ENCODE measurements at places on chromosomes 3 and 15.

DNA sequence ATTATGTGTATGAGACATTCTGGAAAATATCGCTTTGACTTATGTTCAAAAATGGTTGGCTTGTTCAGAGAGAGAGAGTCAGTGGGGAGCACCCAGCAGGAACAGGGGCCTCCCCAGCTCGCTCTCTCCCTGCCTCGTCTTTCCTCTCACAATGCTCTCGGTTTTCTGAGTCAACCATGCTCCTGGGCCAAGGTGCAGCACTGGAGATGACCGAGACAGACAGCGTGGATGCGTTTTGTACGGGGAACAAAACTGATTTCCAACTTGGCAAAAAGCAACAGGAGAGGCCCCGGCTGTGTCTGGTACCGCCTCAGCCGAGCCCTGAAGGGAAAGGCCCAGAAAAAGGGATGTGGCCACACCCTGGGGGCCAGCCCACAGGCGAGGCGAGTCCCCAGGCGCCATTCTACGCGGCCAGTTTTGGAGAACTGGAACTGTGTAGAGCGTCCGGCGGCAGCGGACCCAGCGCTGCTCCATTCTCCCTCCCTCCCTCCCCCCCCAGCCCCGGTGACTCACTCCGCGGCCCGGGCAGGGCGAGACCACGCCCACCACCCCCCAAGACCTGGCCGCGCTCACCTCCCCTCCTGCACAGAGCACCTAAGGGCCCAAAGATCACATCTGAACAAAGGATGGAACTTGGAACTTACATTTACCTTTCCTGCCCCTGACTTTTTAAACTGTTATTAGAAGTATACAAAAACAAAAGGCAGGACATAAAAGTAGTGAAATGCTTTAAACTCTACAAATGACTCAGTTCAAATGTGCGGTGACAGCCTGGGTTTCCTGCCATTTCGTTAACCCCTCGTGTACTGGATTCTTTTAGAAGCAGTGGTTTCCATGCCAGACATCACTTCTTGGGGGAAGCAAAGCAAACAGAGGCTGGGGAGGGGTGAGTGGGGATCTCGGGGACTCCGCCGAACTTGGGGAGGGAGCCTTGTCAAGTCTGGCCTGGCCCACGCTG, 12.7 kb downstream of the ATP10A start:
- DNase-seq = peak; percentile 74

GRCh38 chr3:148792516-148792915, 35.1 kb upstream of the CPB1 start:
- no peak for DNase-seq

GRCh38 chr15:88995449-88995848, 82.3 kb upstream of the MFGE8 start:
- no peak for DNase-seq

DNA sequence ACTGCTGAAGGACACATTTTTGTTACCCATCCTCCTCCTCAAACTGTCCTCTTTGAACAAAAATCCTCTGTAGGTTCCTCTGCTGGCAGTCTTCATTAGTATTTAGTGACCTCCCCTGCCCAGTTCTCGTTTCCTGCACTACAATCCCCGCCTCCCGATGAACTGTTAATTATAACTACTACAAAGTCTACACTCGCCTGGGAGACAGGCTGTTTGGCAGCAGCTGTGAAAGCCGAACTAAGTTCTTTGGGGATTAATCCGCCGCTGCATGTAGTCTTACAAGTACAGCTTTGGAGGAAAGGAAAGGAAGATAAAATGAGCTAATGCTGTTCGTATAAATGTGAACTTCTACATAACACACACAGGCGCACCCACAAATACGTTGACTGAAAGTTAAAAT, 160.0 kb upstream of the WNT5A start:
- DNase-seq = no peak

- no peak for DNase-seq
These were observed 203.3 kb downstream of the DTWD1 start for GRCh38 chr15:49823987-49824774.

DNA sequence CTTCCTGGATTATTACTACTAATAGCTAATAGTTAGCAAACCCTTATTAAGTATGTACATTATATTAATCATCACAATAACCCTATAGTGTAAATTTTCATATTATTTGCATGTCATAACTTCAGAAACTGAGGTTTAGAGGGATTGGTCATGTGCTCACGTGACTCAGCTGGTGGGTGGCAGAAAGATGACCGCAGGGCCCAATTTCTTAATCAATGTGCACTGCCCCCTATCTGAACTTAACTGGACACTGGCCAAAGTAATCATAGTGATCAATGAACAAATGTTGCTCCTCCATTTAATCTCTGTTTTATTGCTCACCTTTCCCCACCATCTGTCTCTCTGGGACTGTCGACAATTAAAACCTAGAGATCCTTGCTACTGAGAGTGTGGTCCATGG, 52.2 kb downstream of the PLD1 start:
- no peak for DNase-seq

DNA sequence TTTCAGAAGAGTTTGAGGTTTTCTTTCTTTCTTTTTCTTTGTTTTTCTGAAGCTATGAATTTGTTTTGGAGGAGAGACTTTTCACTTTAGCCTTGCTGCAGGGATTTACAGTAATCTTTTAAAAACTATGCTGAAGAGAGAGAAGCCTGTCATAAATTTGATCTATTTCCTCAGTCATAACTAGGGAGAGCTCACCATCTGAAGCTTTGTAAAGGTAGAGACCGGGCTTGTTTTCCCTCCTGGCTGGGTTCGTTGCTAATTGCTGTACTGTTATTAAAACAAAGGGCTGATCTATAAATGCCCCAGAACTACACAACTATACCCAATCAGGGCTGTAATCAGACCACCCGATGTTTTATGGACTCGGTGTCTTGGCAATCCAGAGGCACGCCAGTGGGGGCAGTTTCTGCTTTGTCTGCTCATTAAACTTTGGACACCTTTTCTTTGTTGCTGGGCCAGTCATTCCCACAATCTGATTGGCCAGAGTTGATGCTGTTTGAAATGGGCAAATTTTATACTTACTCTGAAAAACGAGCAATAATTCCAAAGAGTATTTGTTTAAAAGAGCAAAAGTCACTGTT, 164.3 kb downstream of the CACNA1D start:
- DNase-seq = no peak

GRCh38 chr3:158152186-158152585, 42.3 kb downstream of the RSRC1 start:
- no peak for DNase-seq

DNA sequence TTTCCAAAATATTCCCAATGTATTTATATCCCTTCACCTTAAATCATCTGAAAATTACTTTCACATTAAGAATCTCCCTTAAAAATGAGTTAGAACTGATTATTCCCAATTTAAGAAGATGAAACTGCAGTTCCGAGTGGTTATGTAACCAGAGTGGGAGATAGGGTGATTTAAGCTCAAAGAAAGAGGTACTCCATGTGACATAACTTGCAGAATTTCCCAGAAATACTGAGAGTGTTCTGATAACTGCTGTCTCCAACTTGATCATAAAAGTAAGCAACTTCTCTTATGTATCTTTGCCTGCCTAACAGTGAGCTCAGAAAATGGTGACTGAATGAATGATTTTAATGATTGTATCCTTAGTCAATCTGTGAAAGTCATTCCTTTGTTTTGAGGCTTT, 32.3 kb downstream of the ARRDC4 start:
- DNase-seq = no peak

- no peak for DNase-seq
These were observed 2.5 kb upstream of the EID1 start for GRCh38 chr15:48875241-48875960.

DNA sequence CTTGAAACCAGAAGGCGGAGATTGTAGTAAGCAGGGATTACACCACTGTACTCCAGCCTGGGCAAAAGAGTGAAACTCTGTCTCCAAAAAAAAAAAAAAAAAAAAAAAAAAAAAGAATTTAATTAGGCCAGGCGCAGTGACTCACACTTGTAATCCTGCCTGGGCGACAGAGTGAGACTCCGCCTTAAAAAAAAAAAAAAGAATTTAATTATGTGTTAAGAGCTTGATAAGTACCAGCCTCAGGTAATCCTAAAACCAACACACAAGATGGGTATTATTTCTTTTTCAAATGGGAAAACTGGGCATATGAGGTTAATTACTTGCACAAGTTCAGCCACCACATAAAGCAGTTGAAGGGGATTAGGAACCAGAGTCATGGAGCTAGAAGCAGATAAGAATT, 49.0 kb downstream of the PBRM1 start:
- DNase-seq = peak; percentile 6

- DNase-seq = no peak
These were observed 418.0 kb downstream of the PLCL2 start for GRCh38 chr3:17302774-17303173.

DNA sequence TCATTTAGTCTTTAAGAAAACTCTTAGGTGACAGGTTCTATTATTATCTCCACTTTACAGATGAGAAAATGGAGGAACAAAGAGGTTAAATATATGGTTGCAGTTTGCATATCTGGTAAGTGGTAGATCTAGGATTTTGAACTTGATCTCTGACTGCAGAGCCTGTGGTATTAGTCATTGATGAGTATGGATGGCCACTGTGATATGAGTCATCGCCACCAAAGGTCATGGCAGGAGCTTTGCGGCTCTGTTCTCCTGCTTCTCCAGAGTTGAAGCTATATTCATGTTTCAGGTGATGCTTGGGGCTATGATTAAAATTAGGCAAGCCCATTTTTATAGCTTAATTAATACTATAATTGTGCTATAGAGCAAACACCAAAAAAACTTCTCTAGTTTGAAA, 306.2 kb upstream of the DPPA4 start:
- no peak for DNase-seq

DNA sequence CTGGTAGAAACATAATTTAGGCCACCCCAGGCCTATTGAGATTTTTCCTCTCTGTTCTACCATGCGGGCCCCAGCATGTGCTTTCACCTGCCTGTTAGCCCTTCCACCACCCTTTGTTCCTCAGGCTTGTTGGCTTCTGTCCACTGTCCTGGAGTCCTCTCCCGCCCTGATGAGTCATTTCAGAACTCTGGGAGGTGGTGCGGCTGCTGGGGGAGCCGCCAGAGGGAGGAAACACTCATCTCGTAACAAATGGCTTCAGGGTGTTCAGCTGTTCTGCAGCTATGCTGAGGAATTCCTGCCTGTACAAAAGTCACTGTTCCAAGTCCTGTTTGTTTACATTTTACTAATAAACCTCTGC, 36.3 kb downstream of the LRTM1 start:
- no peak for DNase-seq

DNA sequence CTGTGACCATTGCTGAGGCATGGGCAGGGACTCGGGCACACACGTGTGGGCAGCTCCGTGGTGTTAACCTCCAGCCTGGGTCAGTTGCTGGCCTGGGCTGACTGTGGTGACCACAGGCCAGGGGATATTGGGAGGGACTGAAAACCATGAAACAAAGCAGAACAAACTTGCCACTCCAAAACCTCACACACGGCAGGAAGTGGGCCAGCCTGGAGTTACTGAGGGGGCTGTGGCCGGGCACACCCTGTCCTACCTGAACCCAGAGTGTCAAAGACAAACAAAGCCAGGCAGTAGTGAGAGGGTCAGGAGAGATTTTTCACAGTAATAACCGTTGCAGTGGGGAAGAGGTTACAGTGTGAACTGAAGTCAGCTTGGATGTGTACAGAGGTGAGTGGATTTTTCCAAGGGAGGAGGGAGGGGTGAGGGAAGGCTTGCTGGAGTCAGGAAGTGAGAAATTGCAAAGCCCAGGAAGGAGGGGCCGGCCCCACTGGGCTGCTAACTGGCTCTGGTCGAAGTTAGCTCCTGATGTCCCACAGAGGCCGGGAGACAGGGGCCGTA, 40.0 kb upstream of the ATP10A start:
- DNase-seq = no peak

- no peak for DNase-seq
These were observed 67.9 kb downstream of the PRICKLE2 start for GRCh38 chr3:64157150-64158035.

DNA sequence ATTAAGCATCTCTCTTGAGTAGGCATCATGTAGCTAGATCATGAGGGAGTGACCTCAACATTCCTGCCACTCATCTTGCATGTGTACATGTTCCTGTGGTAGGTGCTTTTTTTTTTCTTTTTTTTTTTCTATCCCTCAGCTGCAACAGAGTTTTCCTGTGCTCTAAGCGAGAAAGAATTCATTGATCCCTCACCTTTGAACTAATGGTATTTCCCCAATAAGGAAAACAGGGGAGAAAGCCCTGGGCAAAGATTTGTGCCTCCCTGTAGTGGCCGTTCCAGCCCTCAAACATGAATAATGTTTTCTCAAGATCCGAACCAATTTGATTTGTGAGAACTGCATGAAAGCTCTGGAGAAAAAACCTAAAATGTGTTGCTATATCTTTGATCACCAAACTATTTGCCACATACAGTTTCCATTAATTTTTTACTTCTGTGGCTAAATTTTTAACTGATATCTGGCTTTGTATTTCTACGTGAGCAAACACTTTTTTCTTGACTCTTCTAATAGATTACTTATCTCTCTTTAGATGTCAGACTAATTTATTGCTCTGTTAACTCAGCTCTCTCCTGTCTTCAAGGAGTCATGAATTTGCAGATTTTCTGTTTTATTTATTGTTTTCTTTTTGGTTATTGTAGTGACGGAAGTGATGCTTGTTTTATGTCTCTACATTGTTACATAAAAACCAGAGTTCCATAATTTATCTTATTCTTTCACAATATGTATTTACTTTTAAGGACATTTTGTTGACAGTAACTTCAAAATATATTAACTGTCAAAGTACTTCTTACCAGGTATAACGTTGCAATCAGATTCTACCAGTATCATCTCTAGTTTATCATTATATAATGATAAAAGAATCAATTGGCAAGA, 1396.5 kb downstream of the OTOL1 start:
- DNase-seq = no peak

- no peak for DNase-seq
These were observed 112.7 kb upstream of the PRR23C start for GRCh38 chr3:139157161-139157932.

DNA sequence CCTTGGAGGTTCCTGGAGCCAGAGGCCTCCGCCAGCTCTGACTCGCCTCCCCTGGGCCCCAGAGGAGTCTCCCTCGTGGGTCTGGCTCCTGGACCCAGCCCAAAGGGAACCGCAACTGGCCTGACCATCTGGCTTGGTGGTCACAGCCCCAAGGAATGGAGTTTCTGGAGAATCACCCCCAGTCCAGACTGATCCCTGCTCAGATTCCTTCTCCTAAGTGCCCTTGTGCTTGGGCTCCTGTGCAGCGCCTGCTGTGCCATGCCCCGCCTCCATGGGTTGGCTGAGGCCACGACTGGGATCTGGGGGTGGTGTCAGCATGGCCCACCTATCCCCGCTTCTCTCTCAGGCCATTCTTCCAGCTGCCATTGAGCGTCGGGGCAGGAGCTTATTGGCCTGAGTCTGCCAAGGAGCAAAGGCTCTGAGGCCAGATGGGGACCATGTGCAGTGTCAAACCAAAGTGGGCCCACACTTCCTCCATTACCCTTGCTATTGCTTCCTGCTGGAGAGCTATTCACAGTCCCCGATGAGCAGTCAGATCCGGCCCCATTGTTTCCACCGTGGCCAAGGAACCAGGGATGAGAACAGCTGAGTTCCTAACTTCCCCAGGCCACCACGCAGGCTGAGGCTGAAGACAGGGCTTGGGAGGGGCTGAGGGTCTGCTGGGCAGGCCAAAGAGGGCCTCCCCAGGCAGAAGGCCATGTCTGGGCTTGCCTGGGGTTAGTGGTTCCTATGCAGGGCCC, 19.0 kb downstream of the CSPG4 start:
- no peak for DNase-seq
